ENCODE measurements at places on chromosomes 13 and 19.

DNA sequence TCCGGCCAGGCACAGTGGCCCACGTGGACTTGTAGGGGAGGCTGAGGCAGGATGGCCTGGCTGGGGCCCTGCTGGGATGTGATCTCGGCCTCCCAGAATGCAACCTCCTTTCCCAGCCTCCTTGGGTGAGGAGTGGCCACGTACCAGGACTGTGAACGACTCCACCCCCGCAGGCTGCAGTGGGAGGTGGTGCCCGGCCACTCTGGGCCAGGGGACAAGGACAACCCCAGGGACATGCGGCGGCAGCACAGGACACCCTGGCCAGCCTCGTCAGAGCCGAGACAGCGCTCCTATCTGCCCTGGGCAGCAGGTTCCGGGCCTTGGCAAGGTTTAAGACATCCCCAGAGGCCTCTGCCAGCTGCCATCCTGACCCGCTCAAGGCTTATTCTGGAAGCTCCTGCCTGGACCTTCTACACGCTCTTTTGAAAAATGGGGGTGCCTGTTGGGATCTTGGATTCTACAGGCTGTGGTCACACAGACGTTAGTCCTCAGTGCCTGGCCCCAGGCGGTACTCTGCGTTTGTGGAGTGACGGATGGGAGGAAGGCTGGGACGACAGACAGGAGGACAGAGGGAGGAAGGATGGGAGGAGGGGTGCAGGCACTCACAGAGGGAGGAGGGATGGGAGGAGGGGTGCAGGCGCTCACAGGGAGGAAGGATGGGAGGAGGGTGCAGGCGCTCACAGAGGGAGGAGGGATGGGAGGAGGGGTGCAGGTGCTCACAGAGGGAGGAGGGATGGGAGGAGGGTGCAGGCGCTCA lies 19.9 kb upstream of the CACTIN start:
- no peak for DNase-seq

GRCh38 chr19:7602240-7602934 lies 6.7 kb downstream of the CAMSAP3 start:
- no peak for DNase-seq

DNA sequence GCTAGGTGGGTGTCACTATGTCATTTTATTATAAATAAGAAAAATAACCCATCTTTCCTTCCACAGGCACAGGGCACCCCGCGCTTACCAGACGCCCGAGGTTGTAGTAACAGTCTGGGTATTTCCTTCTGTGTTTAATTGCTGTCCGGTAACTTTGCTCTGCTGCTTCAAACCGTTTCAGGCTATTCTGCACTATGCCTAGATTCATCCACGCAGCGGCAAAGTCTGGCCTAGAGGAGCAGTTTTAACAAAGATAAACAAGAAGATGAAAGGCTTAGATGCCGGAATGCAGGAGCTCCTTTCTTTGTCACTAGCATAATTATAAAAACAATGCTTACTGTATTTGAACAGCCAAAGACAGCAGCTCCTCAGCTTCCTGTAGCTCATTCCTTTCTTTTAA lies 36.9 kb upstream of the GGACT start:
- DNase-seq = no peak

DNA sequence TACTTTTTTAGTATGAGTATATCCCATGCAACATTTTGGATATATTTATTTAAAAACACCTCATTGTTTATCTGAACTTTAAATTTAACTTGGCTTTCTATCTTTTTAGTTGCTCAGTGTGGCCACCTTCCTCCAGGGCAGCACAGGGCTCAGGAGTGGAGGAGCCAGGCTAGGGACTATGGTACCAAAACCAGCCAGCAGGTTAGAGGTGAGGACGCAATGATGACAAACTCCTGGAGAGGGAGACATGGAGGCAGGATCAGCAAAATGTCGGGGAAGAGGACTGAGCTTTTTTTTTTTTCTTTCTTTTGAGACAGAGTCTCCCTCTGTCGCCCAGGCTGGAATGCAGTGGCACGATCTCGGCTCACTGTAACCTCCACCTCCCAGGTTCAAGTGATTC lies 29.6 kb upstream of the CALM3 start:
- no peak for DNase-seq

DNA sequence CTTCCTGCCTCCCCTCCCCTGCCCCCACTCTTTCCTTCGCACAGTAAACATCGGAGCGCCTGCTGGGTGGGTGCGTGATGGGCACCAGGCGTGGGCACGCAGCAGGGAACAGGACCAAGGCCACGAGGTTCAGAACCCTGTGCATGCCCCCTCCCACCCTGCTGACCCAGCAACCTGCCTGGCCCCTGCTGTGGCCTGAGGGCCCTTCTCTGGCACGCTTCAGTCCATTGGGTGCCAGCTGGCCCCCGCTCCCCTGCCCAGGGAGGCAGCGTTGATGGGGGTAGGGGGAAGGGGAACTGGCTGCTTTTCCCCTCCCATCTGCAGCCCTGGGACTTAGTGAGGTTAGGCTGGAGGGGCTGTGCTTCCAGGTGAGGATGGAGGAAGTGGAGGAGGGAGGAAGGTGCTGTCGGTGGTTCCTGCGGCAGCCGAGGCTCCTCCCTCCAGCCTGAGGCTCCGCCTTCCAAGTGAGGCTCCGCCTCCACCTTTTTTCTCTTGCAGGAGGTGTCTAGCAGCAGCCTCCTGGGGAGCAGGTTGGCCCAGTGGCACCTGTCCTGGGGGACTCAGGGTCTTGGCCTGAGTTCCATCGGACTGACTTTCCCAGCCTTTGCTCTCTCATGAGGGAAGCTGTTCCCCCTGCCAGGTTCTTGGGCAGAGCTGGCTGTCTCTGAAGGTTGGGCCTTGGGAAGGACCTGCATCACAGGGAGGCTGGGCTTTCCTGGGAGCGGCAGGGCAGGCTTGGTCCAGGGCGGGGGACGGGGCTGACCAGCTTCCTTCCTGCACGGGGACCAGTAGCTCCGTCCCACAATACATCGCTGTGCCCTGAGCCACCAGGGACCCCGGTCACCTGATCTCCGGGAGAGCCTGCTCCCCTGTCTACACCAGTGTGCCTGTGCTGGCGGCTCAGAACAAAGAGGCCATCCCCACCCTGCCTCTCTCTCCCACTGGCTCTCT lies 7.3 kb downstream of the PIAS4 start:
- DNase-seq = no peak

- DNase-seq = no peak
Observed at GRCh38 chr19:40216013-40216776, 2.0 kb downstream of the TTC9B start.

DNA sequence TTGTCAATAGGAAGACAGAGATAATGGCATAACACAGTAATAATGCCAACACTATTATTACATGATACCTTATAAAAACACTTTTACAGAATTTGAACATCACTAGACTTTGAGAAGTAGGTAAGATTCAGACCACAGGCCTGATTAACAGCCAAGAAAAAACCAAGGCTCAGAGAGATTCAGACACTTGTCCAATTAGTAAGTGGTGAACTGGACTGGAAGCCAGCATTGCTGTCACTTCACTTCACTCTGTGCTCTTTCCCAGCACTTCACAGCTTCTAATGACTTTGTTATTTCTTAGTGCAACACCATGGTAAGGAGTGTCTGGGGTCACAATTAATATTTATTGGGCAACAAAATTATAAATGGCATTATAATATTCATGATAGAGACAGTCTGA lies 91.9 kb downstream of the TRPC4 start:
- DNase-seq = no peak

GRCh38 chr19:33863436-33863835 lies 66.8 kb downstream of the KCTD15 start:
- no peak for DNase-seq

GRCh38 chr19:21468791-21469190 lies 36.6 kb upstream of the ZNF429 start:
- no peak for DNase-seq

DNA sequence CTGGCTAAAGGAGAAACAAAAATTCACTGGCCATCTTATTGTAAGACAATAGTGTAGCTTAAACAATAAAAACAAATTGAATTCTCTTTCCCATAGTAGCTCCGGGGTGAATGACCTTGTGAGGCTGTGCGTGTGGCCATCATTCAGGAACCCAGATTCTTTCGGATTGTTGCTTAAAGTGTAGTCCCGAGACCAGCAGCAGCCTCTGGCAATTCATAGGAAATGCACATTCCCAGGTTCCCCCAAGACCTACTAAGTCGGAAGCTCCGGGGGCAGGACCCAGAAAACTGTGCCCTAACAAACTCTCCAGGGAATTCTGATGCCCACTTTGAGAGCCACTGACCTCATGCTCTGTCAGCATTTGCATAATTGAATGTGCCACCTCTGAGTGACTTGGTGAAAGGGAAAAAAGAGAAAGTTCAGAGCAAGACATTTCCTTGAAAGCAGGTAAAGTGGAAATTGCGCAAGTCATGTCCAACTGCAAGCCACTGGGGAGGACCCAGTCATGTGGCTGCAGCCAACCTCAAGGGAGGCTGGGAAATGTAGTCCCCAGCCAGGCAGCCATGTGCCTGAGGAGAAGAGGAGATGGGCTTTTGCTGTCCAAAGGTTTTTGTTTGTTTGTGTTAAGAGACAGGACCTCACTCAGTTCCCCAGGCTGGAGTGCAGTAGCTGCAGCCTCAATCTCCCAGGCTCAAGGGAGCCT lies 50.7 kb upstream of the PNMA8B start:
- DNase-seq = no peak

GRCh38 chr13:102117175-102117831 lies 284.5 kb downstream of the FGF14 start:
- DNase-seq = no peak

- no peak for DNase-seq
Observed at GRCh38 chr13:73090116-73090822, 31.5 kb downstream of the KLF5 start.

GRCh38 chr13:51997641-51998330 lies 13.5 kb downstream of the ATP7B start:
- no peak for DNase-seq

GRCh38 chr13:31372454-31372853 lies 172.7 kb downstream of the B3GLCT start:
- DNase-seq = no peak

DNA sequence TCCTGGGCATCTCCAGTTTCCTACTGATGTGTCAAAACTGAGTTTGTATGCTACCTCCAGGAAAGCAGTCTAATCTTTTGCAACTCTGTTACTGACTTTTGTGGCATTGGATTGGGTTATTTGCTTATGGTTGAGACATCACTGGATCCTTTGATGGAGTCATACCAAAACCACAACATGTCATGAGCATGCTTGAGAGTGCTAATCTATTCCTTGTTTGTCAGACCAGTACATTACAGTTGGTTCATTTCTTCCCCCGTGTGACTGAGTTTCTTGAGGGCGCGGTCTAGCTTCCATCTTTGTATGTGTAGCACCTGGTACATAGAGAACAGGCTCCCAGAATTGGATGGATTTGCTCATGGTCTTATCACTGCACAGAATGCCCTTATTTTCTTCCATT lies 43.2 kb downstream of the SUGT1 start:
- no peak for DNase-seq

DNA sequence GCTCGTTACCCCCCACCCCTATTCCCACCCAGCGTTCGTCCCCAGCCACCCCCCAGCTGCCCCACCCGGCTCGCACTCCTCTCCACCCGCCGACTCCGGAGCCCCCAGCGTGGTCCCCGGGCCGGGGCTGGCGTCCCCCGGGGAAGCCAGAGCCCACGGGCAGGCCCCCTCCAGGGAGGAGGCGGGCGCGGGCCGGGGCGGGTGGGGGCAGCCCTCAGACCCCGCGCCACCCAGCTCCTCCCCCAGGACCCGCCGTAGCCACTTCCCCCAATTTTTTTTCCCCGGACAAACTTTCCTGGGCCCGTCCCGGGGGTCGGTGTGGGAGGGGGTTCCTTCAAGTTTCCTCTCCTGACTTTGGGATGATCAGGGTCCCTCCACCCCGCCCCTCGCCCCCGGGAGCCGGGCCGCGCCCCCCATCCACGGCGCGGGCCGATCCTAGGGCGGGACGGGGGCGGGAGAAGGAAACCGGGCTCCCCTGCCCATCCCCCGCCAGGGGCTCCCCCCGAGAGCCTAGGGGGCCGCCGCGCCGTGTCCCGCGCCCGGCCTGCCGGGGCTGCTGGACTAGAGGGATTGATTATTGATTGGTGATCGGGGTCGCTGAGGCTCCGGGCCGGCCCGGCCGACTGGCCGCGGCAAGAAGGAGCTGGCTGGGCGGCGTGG lies 927 bp upstream of the TSHZ3 start:
- DNase-seq = no peak

DNA sequence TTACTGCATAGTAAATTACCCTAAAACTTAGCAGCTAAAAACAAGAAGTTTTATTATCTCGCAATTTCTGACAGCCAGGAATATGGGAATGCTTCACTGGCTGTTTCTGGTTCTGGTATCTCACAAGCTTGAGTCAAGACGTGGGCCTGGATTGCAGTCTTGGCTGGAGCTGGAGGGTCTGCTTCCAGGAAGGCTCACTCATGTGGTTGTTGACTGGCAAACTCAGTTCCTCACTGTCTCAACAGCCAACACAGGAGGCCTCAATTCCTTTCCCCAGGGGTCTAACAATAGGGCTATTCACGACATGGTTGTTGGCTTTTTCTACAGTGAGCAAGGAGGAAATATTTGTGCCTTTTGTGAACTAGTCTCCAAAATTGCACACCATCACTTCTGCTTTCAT lies 146.3 kb downstream of the GPC5 start:
- DNase-seq = no peak

DNA sequence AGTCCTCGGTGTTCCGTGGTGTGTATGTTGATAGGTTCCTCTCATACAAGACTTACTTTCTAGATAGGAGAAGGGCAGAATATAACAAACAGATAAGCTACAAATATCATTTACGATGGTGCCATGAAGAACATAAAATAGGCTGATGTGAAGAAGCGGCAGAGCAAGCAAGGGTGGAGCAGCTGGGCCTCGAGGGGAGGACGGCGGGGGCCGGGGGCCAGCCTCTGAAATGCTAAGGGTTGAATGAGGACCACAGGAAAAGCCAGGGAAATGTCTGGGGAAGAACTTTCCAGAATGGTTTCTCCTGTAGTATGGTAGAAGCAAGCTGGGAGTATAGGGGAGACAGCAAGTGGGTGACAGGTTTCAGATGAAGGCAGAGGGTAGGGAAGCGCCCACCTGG lies 529.5 kb downstream of the LIG4 start:
- DNase-seq = no peak

- no peak for DNase-seq
Observed at GRCh38 chr13:50927701-50928100, 18.1 kb downstream of the RNASEH2B start.

DNA sequence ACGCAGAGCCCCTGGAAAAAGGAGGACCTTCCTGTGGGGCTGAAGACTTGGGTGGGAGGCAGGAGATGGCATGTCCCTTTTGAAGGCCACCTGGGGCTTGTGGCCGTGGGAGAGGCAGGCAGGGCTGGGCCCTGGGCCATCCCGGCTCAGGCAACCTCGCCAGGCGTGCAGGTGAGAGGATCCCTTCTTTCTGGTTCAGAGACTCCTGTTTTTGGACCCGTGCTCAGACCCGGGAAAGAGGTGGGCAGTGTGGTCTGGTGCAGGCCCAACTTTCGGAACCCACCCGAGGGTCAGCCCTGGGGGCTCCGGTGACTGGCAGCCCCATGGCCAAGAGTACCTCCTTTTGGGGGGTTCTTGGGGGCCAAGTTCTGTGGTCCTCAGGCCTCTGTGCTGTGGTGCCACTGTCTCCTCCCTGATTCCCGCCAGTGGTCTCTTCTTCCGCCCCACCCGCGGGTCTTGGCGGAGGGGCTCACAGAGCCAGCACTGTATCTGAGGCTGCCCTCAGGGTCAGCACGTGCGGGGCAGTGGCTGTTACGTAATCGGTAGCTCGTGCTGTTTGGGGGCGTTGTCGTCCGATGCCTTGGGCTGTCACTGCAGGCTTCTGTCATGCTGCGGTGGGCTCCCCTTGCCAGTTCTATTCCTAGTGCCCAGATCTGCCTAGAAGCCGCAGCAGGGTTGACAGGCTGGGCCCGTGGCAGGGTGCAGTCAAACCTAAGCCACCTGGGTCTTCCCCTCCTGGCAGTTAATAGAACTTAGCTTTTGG lies 42.7 kb downstream of the KDM4B start:
- DNase-seq = no peak

- no peak for DNase-seq
Observed at GRCh38 chr13:79541426-79542049, 60.6 kb downstream of the NDFIP2 start.
